ENCODE measurements at places on chromosomes 12 and 14.

DNA sequence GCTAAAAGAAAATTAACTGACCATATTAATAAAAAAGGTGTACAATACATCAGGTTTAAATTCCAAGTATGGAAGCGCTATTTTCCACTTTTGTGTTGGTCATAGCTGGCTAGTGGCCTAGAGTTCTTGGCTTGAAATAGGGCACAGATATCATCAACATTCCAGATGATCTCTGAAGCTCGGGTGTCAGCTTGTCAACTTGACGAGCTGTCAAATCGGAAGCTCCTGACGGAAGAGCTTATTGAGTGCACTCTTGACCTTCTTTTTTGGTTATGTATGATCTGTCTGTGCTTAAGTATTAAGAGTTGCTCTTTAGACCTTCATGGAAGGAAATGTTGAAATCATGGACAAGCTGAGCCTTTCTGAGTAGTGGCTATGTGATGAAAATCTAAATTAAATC lies 177.9 kb downstream of the APAF1 start:
- no peak for DNase-seq

DNA sequence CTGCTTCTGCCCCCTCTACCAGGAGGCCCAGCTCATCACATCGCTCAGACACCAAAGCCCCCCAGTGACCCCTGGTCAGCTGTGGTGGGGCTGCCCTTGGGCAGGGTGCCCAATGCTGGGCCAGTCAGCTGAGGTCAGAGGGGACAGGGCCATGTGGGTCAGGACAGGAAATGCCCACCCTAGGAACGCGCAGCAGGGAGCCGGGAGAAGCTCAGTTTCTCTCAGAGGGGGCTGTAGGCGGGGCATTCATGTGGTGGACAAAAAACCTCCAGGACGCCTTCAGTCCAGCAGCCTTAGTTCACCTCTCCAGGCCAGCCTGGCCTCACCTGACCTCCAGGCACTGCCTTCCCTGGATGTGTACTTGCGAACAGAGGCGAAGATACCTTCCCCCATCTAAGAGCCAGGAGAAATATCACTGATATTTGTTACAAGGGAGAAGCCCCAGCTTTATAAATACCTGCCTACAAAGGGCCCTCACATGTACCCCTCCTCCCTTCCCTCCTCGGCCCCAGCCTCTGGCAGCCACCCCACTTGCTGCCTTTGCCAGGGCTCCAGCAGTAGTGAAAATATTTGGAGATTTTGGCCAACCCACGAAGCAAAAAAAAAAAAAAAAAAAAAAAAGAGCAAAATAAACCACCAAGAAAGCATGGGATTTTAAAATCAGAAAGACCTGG lies 41.9 kb upstream of the PLEKHG6 start:
- DNase-seq, result no peak

DNA sequence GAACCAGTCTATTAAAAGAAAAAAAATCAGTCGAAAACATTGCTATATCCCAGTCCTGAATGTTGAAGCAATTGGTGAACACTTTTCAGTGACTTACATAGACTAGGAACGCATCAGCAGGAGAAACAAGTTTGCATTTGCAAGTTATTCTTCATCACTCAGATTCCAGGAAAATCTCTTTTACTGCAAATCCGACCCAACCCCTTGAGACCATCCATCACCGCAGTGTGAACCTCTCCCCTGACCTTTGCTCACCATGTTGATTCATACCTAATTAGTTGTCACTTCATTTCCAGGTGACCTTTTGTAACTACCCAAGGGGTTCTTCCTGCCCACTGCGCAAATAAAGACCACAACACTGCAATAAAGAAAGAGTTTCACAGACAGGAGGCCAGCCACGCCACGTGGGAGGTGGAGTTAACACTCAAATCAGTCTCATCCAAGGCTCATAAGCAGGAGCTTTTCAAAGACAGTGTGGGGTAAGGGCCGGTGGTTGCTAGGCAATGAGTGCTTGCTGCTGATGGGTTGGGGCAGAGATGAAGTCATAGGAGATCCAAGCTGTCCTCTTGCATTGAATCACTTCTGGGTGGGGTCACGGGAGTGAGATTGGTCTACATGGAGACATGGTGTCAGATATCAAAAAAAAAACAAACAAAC lies 241.3 kb upstream of the TMEM132C start:
- no peak for DNase-seq

DNA sequence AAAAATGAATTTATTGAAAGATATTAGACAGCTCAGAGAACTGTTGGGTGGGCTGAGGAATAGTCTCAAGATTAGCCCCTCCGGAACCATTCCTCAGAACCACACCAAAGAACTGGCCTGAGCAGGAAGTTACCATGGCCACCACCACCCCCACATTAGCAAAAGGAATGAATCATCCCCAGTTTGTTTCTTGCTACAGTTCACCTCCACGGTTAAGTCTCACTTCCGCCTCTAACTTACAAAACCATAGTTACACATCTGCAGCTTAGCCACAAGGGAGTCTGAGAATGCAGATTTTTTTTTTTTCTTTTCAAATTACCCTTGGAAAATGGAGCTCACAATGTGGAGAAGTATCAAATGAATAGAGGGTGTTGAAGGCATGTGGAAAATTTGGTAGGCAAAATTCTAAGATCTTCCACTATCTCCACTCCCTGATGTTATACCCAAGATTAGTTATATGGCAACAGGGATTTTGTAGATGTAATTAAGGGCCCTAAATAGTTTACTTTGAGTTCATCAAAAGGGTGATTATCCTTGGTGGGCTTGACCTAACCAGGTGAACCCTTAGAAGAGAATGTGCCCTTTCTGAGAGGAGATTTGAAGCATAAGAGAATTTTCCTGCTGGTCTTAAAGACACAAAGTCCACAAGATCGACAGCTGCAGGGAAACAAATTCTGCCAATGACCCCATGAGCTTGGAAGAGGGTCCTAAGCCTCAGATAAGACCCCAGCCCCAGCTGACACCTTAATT lies 129.8 kb upstream of the KRR1 start:
- no peak for DNase-seq

DNA sequence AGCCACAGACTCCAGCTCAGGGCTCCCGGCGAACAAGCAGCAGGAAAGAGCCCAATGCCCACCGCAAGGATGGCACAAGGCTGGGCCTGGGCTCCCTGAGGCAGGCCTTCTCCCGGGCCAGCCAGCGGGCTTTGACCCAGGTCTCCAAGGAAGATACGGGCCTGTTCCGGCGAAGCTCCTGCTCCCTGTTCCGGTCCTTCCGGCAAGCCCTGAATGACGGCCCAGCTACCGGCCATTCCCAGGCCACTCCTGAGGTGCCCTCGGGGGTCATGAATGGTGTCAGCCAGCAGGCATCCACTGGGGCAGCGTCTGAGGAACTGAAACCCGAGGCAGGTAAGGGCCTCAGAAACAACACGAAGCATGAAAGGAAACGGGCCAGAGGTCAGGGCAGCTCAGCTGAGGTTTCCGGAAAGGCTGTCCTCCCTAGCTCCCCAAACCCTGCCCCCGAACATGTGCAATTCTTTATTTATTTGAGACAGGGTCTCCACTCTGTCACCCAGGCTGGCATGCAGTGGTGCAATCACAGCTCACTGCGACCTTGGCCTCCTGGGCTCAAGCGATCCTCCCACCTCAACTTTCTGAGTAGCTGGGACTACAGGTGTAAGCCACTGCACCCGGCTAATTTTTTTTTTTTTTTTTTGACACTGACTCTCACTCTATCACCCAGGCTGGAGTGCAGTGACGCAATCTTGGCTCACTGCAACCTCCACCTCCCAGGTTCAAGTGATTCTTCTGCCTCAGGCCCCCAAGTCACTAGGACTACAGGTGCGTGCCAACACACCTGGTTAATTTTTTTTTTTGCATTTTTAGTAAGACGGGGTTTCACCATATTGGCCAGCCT lies 6.0 kb downstream of the EXOC3L4 start:
- no peak for DNase-seq

Measured in NCI-H1048 (cell line).